ENCODE measurements at places on chromosomes 13 and 19.

- no peak for DNase-seq
These were observed 293.6 kb downstream of the DNAJC15 start for GRCh38 chr13:43316946-43317353.

- no peak for DNase-seq
These were observed 253.0 kb downstream of the PCDH9 start for GRCh38 chr13:66977161-66977560.

- no peak for DNase-seq
These were observed 8.3 kb downstream of the TEKTIP1 start for GRCh38 chr19:3547301-3547731.

DNA sequence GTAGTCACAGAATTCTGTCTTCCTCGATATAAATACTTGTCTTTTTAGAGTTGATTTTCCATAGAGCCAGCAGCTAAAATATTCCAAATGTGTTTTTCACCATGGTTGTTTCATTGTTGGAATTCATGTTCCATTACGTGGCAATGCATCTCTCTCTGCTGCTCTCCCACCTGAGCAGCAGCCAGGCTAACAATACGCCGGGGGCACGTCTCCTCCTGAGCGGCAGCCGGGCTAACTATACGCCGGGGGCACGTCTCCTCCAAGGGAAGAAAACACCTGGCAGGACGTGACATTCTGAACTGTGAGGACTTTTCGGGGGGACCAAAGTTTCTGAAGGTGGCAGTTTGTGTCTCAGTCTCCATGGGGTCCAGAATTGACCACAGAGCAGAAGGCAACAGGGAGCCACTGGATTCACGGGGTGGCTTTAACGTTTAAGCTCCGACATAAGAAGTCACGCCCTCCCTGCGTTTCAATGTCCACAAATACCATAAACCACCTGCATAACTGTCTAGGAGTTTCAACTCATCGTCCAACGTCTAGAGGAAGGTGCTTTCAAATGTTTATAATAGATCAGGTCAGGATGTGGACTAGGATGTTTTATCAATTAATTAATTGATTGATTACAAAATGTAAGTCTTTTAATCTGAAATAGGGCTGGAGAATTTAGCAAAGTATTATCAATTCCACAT lies 15.1 kb downstream of the PLPP2 start:
- DNase-seq, result no peak

- DNase-seq, result no peak
These were observed 195.8 kb downstream of the RAP2A start for GRCh38 chr13:97629601-97630272.

- no peak for DNase-seq
These were observed 304.5 kb downstream of the KCNRG start for GRCh38 chr13:50319635-50320255.

DNA sequence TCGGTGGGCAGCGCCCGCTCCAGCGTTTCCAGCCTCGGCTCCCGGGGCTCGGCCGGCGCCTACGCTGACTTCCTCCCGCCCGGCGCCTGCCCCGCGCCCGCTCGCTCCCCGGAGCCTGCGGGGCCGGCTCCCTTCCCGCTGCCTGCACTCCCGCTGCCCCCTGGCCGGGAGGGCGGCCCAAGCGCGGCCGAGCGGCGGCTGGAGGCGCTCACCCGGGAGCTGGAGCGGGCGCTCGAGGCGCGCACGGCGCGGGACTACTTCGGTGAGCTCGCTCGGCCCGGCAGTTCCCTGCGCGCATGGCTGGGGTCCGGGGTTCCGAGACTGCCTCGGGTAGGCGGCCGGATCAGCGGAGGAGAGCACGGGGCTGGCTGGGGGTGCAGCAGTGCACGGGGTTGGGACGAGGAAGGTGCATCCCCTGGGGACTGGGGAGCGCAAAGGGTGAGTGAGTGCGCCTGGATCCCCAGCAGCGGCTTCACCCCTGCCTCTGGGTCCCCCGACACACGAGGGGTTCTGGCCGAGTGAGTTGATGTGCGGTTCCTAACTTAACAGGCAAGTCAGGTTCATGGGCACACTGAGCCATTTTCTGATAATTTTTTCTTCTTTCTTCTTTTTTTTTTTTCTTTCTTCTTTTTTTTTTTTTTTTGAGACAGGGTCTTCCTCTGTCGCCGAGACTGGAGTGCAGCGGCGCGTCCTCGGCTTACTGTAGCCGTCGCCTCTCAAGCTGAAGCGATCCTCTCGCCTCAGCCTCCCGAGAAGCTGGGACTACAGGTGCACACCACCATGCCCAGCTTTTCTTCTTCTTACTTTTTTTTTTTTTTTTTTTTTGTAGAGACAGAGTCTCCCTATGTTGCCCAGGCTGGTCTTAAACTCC lies 1.1 kb downstream of the WTIP start:
- DNase-seq, result no peak

DNA sequence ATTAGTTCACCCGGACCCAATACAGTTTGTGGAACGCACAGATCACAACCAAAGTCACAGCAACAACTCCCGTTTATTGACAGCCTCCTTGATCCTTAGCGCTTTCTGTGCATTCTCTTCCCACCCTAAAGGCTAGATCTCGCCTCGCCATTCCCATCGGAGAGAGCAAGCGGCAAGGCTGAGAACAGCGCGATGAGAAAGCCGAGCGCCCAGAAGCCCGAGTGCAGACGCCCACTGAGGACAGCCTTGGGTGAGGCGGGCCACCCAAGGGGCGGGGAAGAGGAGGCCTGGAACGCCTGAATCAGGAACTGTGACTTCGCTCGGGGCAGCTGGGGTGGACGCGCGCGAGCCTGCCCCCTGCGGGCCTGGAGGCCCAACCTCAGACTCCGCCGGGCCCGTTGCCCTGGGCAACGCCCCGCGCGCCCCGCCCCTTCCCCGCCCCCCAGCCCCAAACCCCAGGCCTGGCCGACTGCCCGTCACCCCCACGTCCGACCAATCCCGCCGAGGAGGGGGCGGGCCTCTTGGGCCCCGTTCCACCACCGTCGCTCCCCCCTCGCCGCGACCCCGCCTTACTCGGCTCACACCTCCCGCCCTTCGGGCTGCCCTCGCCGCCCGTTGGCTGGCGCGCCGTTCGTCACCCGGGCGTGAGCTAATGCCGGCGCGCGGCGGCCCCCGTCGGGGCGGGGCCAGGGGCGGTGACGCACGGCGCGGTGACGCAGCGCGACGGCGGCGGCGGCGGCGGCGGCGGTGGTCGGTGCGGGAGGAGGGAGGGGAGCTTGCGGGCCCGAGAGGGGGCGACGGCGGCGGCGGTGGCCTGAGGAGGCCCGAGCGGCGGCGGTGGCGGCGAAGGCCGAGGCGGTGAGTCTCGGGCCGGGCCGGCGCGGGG lies at the start of gene SAMD4B:
Gene SAMD4B, plus strand, starts transcription at position 703 of the 886 bp plus-strand sequence. CDS start 14,473 bp downstream, outside the sequence.
- peak; percentile 99 for DNase-seq

GRCh38 chr13:110448230-110448629 lies 113.3 kb downstream of the RAB20 start:
- no peak for DNase-seq

GRCh38 chr13:40074338-40074737 lies 418.9 kb downstream of the COG6 start:
- DNase-seq, result no peak

DNA sequence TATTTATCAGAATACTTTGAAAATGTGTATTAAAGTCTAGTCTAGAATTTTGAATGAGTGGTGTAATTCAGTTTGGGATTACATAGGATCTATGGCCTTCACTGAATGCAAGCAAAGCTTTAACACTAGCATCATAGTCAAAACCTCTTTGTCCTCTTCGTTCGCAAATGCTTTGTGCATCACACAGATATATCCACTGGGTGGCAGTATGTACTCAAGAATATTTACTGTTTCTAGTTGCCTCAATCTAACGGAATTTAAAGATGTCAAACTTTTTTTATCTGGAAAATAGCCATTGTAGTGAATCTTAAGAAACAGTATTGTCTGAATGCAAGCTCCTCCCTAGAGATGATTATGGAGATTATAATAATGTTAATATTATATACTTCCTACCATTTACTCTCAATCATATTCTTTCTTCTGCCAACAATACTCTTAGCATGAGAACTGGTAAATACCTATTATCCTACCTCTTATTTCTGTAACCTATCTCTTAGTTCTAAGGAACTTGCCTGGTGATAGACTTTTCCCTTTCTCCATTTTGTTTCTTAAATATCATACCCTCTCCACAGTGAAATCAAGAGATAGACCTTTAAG lies 25.8 kb downstream of the LACC1 start:
- DNase-seq, result no peak

DNA sequence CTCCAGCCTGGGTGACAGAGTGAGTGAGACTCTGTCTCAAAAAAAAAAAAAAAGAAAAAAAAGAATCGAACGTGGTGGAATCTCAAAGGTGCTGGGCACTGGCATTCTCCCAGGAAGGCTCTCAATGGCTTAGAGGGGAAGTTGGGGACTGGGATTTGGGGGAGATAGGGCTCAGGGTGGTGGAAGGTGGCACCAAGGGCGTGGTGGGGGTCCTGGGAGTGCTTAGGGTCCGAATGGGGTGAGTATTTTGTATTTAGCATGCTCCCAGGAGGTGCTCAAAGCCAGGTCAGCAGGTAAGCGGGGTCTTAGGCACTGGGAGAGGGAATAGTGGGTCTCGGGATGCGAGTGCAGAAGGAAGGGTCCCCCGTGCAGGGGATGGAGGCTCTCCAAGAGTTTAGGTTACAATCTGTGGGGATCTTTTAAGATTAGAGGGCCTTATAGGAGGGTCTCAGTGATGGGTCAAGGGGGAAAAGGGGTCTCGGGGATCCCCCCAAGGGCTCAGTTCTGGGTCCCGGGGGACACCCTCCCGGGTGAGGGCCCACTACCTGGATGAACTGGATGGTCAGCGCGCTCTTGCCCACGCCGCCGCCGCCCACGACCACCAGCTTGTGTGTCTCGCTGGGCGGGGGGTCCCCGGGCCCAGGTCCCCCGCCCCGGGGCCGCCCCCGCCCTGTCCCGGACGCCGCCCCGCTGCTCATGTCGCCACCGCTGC lies 386 bp downstream of the RRAS start:
- no peak for DNase-seq

DNA sequence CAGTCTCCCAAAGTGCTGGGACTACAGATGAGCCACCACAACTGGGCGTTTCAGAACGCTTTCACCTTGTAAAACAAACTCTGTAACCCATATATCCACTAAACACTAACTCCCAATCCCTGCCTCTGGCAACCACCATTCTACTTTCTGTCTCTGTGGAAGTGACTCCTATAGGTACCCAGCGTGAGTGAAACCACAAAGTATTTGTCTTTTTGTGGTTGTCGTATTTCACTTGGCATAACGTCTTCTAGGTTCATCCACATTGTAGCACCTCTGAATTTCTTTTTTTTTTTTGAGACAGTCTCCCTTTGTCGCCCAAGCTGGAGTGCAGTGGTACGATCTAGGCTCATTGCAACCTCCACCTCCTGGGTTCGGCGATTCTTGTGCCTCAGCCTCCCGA lies 44.8 kb downstream of the BRD4 start:
- DNase-seq, result no peak

DNA sequence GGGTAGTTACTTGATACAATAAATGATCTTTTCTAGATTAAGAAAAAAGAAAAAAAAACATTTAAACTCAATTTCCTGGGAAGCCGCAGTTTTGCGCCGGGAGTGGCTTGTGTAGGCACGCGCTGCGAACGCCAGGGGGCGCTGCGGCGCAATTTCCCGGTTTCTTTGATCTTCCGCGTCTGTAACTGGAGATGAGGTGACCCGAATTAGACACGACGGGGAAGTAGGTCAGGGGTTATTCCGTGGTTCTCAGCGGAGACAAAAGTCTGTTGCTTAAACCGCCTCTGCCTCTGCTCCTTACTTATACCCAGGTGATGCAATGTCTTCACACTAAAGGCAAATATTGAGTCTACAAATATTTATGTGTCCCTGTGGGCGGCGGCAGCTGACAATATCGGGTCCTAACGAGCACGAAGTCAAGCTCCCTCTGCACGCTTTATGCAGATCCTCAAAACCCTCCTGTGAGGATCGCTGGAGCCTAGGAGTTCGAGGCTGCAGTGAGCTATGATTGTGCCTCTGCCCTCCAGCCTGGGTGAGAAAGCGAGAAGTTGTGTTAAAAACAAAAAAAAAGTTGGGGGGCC lies 15.2 kb downstream of the STXBP2 start:
- peak; percentile 74 for DNase-seq

DNA sequence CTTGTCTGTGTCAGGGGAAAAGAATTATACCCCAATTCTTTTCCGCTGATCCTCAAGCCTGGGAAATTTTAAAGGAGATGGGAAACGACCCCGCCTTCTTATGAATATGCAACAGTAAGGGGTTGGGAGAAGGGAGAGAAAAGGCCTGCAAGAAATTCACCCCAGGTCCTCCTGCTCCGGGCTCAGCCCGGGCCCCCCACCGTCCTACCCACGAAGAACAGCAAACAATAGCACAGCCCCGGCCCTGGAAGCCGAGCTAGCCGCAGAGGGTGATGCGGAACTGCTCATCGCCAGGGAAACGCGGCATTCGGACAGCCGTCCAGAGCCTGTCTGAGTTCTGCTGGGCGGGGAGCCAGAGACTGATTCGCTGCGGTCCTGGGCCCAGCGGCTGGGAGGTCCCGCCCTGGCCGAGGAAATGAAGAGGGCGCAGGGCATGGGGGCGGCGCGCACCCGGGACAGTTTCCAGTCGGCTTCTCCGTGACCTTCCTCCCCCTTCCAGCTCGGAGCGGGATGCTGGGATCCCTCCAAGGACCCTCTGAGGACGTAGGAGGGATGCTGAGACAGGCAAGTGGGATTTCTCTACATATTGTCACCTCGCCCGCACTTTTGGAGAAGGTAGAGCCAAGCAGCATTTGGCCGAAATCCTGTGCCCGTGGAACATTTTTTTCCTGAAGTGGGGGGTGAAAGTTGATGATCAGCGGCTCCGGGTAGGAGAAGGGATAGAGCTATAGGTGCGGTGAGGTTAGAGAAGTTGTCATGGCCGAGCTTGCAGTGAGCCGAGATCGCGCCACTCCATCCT lies 82.3 kb upstream of the C1QTNF9B start:
- DNase-seq, result no peak

- no peak for DNase-seq
These were observed 4.2 kb downstream of the DHX34 start for GRCh38 chr19:47353307-47353712.

DNA sequence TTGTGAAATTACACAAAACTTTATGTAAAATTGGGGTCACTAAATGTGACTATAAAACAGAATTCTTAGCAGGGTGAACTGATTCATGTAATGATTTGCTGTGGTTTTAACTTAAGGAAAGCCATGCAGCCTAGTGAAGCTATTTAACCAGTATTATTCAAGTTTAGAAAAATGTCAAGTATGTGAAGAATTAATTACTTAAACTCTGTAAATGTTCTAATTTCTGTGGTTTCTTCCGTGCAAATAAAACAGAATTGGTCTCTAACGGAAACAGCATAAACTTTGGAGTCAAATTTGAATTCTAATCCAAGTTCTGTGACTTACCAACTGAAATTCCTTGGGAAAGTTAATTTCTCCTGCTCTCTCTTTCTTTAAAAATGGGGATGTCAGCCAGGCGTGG lies 13.3 kb downstream of the CDC16 start:
- DNase-seq, result no peak

GRCh38 chr13:41145136-41145908 lies 12.7 kb upstream of the KBTBD6 start:
- DNase-seq, result no peak

DNA sequence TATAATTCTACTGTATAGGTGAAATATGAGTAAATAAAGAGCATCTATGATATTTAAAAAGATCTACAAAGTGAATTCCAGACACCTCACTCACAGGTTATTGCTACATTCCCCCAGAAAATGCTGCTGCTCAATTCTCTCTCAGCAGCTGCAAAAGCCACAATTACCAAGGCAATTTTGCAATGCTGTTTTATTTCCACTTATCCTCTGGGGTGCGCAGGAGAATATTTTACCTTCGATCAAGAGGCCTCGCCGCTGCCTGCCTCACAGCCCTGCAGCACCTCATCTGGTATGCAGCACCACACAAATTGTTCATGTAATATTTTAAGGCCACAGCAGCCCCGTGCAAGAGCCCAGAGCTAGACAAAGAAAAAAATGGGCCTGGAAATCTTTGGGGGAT lies 333.2 kb downstream of the DNAJC15 start:
- no peak for DNase-seq

GRCh38 chr19:55836340-55836739 lies at the start of gene NLRP4:
Gene NLRP4, plus strand, starts transcription at chr19:55836540. Its CDS starts 15,541 bp downstream, at chr19:55852081.
- DNase-seq, result no peak
